ENCODE measurements at places on chromosomes 4 and X.

- DNase-seq, result no peak
These were observed 160.9 kb downstream of the SMIM20 start for GRCh38 chr4:26074712-26075430.

DNA sequence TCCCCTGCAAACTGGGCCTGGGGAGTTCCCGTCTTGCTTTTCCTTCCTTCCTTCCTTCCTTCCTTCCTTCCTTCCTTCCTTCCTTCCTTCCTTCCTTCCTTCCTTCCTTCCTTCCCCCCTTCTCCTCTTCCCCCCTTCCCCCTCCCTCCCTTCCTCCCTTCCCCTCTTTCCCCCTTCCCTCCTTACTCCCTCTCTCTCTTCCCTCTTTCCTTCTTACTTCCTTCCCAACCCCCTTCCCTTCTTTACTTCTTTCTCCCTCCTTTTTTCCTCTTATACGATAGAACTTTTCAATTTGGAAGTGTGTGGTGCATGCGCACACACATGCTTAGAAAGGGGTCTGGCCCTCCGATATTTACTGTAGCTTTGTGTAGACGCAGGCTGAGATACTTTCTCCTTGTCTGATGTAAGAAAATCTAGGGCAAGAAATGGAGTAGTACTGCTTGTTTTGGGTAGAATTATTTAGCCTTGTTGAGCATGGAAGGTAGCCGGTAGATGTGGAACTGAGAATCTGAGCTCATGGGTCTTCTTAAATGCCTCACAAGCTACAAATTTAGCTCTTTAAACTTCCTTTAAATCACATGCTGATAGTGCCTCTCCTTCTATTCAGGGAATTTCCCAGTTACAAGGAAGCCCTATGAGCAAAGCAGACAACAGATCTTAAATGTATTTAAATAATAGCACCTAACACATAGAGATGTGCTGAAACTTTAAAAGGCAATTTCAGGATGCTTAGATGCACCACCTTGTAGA is 189.6 kb downstream of the GPAT3 start:
- DNase-seq, result no peak

GRCh38 chrX:153900831-153901752 is 3.4 kb upstream of the AVPR2 start:
- peak; percentile 87 for DNase-seq

GRCh38 chr4:119264743-119265142 is 52.2 kb downstream of the USP53 start:
- no peak for DNase-seq

- no peak for DNase-seq
These were observed 48.0 kb downstream of the TXK start for GRCh38 chr4:48085821-48086589.

- DNase-seq, result peak; percentile 75
These were observed 18.1 kb upstream of the CHRNA9 start for GRCh38 chr4:40316782-40317635.

GRCh38 chr4:111128327-111128726 is 505.4 kb upstream of the PITX2 start:
- DNase-seq, result peak; percentile 6

DNA sequence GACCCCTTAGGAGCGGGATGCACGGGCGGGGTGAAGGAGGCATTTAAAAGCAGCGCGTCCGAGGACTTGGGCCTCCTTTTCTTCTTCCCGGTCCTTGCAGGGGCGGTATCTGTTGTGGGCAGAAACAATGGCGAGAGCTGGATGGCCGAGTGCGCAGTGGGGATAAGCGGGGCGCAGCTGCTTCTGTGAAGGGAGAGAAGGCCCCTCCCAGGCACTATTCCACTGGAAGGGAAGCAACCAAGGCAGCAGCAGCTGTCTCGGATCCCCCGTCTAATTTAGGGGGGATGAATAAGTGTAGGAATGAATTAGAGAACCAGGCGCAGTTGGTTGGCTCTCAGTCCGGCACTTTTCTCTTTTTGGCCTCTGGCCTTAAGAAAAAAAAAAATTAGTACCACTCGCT is 995 bp downstream of the SMARCA5 start:
- DNase-seq, result peak; percentile 65

DNA sequence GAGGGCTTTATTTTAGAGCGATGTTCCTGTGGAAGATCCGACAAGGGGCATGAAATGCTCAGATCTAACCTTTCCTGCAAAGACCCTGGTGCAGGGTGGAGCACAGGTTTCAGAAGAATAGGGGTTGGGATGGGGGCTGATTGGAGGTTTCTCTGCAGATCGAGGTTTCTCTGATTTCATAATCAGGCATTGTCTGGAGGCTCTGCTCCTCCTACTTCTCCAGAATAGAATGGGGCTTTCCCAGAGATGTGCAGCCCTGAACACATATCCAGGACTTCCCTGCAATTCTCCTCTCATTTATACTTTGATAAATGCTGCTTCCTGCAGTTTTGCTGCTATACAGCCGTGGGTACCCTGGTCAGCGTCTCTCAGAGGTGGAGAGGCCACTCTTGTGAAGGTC is 397.6 kb upstream of the BOD1L1 start:
- DNase-seq, result no peak

DNA sequence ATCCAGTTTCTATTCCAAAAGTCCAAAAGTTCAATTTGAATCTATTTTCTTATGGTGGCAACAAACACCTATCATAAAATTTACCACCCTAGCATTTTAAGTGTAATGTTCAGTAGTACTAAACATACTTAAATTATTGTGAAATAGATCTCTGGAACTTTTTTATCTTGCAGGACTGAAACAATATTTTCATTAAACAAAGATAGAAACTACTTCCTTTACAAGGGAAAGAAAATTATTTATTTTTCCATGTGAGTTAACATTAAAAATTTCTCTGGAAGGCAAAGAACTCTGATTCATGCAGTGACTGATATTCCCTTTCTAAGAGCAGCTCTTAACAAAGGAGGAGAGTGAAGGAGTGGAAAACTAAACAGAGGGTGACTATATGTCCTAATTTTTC is 40.2 kb downstream of the ADH7 start:
- no peak for DNase-seq

DNA sequence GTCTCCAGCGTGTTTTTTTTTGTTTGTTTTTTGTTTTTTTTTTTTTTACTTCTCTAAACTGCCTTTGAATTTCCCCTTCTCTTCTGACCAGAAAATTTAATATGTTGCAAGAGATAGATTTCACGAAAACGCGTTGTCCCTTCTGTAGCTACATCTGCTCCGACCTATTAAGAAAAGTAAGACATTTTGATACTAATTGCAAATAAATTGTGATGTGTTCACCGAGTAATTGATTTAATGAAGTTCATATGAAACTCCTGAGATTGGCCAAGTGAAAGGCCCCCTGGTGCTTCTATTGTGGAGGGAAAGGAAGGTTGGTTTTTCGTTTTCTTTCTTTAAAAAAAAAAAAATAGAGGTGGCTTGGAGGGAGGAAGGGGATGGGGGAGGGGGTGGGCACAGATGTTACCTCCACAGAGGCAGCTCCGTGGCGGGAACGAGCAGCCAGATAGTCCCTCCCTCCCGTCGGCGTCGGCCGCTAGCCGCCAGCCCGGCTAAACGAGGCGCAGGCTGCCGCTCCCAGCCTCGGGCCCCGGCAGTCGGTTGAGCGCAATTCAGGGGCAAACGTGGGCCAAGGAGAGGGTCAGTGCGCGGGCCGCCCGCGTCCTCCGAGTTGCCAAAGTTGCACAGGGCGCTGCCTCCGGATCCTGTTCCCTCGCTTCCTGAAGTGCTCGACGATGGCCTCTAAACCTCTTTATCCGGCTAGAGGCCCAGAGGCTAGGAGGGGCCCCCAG is 139.1 kb upstream of the ZIC3 start:
- no peak for DNase-seq

GRCh38 chrX:64229154-64229553 is 1.3 kb downstream of the ASB12 start:
- DNase-seq, result no peak

- DNase-seq, result no peak
These were observed 90.5 kb downstream of the PJA1 start for GRCh38 chrX:69074726-69075125.

DNA sequence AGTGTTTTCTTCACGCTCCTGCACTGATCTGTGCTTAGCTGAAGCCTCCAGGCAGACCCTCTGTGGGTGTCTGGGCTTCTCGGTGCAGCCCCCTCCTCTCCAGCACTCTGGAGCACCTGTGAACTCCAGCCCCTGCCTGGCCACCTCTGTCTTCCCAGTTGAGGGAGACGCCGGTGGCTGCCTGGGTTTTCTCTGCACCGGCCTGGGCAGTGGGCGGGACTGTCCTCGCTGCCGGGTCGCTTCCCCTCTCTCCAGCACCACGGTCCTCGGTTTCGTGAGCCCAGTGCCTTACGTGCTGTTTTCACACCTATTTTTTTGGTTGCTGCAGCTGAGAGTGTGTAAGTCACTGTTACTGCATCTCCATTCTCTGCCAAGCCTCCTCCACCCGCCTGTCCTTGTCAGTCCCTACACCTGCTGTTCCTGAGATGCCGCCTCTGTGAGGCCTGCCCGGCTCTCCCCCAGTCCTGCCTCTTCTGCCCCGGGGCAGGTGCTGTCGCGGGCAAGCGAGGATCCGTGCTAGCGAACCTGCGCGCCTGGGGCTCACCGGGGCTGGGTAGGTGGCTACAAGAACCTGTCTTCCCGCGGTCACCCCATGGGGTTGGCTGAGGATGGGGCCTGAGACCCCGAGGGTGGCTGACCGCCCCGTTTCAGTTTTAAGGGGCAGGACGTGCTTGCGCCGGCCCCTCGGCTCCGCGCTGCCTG is 2.4 kb upstream of the FGFRL1 start:
- no peak for DNase-seq
